ENCODE measurements at places on chromosomes 6 and 20.

DNA sequence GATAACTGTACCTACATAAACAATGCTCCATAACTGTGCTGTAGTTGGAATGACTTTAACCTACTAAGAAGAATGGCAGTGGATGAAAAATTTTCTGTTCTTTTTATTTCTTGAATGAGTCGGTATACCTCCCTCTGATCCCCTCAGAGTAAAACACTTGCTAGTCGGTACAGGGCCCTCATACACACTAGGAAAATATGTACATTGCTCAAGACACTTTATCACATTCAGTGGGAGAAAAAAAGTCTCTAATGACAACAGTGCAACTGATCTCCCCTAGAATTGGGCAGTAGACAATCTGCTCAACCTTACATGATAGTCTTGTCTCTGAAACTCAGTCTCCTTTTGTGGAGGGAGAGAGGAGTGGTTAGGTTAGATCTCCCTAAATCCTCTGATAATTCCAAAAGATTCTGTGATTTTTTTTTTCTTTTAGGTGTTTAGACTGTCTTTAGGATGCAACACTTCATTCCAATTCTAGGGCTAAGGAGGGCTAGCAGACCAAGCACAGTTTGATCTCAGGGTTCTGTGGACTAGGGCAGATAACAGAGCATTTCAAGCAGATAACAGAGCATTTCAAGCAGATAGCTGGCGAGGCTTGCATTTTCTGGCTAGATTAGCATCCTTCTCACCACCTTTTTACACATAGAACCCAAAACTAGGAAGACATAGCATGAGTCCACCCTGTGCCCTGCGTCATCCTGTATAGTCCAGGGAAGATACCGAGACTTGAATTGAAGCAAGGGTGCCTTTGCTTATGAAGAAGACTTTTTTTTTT lies 100.3 kb upstream of the TNFAIP3 start:
- DNase-seq = no peak

DNA sequence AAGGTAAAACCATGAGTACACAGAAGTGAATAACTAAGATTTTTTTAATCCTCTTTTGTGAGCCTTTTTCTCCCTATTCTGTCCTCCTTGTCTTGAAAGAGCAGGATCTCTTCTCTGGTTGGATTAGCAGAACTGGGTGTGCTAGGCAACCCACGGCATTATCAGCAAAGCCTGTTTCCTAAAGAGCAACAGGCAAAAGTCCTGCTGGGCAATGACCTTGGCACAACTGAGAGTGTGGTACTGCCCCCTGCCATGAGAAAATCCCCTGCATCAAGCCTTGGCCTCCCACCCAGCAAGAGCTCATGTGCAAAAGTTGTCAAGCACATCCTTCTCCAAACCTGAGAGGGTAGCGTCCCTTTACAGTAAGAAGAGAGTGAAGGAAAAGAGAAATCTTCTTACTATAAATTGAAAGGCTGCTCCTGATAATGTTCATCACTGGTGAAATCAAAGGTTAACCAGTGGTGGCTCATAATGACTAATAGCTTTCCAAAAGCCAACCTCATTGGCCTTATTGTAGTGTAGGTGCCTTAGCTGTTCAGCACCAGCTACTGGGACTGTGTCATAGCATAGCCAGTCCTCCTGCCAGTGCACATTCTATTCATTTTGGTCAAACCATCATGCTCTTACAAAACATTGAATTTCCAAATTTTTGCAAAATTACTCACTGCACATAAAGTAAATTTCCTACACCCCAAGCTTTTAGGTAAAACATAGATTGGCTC lies 17.1 kb downstream of the KIF6 start:
- no peak for DNase-seq

DNA sequence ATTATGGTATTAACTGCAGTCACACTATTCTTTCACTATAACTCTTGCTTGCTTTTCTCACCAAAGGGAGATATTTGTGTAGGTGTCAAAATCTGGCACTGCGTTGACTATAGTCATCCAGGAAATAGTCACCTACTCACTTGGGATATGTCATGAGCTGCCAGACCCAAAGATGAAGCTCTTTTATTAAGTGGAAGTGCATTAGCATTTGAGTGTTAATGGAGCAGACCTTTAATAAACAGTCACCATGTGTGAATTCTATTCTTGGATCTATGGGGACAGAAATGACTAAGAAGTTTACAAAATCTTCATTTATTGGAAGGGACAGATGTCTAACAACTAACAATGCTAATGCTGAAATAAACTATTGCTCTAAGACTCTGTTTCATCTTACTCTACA lies 130.1 kb upstream of the NEDD9 start:
- no peak for DNase-seq

DNA sequence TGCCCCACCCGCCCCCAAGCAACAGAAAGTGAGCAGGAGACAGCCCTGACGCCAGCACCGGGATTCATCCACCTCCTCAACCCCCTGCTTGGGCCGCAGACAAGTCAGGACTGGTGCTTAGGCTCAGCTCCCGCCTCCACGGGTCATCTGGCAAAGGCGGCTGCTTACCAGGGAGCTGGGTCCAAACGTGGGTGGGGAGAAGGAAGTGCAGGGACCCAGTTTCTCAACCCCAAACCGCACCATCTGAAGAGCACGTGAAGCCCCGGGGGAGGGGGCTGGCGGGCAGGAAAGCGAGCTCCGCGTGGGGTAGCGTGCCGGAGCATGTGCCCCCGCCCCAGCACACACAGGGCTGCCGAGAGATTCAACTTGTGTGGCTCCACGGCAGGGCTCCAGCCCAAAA lies 87.2 kb downstream of the BMP7 start:
- no peak for DNase-seq

DNA sequence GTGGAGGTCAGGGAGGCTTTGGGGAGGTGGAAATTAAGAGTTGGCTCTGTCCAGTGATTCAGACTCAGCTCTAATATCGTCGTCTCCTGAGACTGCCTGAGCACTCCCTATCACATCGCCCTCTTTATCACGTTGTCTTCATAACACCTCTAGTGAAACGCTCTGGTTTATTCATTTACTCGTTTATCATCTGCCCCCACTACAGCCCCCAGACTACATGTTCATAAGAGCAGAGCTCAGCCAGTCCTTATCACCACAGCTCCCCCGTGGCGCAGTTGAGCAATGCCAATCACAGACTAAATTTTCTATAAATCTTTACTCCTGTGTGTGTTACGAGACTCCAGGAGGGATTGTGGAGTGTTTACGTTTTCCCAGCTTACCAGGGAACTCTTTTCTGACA lies 316.2 kb downstream of the ADGRB3 start:
- DNase-seq = no peak
